ENCODE measurements at places on chromosomes 2 and 18. TPM values are rescaled to one million over a fixed set of nuclear protein-coding genes. Genes with fewer than 3 reads are reported as not detected.

GRCh38 chr2:54801352-54801751 lies 77.9 kb downstream of the EML6 start:
- DNase-seq, result no peak

DNA sequence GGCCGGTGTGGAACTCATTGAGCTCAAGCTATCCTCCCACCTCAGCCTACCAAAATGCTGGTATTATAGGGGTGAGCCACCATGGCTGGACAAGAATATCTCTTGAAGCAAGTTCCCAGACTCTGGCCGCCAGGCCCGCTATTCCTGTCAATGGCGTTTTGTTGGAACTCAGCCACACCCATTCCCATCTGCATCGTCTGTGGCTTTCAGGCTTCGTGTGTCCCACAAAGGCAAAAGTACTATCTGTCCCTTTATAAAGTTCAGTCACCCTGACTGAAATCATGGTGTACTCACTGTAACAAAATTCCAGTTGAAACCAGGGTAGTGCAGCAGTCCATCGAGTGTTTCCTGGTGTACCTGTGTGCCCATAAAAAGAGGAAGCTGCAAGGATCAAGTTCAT lies 96.7 kb downstream of the SH3BP4 start:
- DNase-seq, result peak; percentile 64

DNA sequence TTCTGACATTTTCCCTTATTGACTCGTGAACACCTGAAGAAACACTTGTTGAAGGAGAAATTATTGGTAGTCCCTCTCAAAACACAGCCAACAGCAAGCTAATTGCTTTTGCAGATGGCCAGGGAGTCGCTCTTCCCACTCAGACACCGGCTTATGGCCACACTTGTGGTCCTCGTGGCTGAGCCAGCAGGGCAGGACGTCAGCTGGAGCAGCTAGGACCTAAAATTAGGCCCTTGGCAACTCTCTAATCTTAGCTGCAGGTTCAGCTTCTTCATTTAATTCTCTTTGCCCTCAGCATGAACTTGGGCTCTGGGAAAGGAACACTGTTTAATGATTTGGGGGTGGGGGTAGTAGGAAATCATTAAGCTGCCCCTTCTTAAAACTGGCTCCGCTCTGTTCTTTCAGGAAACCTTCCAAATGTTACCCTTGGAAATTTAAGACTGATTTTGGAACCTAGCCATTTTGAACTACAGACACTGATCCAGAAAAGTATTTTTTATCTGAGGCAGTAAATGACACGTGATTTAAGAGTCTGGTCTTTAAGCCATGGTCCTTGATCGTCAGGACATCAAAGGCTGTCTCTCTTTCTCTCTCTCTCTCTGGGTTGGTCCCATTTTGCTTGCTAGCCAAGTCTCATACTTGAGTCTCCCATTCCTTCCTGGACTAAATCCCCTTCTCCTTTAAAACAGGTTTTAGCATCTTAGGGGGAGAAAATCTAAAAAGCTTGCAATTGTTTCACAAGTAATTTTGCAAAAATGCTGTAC lies 77.5 kb downstream of the CDK15 start:
- DNase-seq, result no peak

Gene OSBPL1A
- 11.8 TPM for total RNA-seq

DNA sequence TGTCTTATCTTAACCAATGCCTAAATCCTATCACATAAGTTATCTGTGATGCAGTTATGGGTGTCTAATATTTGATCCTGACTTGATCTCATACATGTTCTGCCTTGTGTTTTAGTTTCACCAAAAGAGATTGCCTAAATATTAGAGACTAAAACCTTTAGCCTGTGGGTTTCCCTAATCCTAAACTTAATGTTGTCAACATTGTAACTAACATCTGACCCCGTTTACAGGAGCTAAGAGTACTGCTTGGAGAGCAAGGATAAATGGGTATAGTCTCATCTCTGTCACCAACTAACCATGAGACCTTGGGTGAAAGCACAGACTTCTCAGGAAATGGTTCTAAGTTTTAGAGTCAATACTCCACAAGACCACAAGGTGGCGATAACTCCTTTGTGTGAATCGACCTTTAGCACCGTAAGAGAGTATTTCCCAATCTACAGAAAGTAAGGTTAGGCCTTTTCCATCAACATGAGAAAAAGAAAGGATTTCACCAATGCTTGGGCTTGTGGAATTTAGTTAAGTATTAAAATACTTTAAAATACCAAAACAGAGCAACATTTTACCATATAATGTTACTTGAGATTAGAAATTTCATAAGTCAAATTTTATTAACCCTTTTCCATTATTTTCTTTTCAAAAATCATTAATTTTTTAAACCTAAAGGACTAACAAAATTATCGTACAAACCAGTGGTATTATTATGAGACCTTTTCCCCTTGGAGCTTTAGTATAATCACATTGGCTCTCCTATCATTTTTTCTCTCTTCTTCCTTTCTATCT lies 60.5 kb downstream of the G6PC2 start:
- DNase-seq, result no peak

DNA sequence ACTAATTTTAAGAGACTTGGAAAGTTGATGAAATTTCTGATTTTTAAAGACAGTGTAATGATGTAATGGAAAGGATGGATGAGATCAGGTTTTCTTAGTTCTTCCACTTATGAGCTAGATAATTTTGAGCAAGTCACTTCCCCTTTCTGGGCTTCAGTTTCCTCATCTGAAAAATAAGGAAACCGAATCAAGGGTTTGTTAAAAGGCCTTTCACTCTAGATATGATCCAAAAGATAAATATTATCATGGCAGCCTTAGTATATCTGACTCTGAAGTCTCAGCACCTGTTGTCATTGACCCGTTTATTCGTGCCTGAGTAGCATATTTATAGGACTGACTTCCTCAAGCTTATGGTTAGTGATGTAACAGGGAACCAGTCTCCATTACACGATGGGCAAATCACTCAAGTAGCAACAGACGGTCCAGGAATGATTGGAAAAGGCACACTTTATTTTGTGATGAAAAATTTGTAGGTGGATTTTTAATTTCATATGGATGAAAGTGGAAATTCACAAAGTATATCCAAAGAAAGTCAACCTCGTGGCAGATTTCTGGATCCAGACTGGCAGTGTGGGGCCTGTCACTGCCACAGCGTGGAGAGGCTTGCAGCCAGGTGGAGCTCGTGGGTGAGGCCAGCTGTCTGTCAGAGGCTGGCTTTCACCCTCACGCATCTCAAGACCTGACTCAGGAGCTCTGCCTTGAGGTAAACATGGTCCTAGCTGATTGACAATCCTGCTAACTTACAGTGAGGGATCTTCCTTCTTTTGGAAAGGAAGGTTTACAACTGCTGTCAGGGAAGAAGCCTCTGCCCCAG lies 137.9 kb upstream of the CXCR4 start:
- no peak for DNase-seq

DNA sequence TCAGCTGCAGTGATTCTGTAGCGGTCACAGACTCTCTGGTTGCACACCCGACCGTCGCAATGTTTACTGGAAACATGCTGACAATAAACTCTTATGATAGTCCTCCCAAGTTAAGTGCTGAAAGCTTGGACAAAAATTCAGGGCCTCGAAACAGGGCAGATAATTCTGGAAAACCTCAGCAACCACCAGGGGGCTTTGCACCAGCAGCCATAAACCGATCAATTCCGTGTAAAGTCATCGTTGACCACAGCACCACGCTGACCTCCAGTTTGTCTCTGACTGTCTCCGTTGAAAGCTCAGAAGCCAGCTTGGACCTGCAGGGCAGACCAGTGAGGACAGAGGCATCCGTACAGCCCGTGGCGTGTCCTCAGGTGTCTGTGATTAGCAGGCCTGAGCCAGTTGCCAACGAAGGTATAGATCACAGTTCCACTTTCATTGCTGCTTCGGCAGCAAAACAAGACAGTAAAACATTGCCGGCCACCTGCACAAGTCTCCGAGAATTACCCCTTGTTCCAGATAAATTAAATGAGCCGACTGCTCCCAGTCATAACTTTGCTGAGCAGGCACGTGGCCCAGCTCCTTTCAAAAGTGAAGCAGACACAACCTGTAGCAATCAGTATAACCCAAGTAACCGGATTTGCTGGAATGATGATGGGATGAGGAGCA lies 166.1 kb downstream of the ASXL3 start:
- DNase-seq, result no peak

GRCh38 chr18:54906331-54907185 lies 52.7 kb downstream of the CCDC68 start:
- no peak for DNase-seq

Gene OTOS
- total RNA-seq, result not detected

DNA sequence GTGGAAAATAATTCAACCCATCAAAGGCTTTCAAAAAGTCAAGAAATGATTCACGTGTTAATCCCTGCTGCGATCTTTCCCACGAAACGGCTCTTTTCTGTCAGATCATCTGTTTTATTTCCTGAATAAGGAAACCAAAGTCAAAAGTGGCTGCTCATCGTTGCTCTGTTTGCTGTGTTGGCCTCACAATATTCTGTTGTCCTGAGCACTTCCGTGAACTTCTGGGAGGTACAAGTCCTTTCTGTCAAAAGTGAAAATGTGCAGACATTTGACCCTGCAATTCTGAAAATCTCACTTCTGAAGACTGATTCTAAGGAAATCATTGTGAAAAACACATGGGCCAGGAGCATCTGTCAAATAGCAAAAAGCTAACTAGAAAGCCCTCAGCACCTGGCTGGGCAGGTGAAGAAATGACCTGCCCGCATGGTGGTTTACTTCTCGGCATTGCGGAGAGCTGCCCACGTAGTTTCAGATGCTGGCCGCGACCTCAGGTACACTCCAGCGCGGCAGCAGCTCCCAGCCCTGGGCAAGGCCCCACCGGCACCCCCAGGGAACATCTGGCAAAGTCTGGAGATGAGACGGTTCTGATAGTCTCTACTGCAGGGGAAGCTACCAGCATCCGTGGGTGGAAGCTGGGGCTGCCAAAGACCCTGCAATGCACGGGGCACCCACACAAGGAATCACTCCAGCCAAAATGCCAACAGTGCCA lies 31.9 kb upstream of the GPC1 start:
- DNase-seq, result no peak

- no peak for DNase-seq
Measured at GRCh38 chr18:52402814-52403213, 62.8 kb downstream of the DCC start.

GRCh38 chr18:56709463-56709862 lies 58.3 kb downstream of the WDR7 start:
- DNase-seq, result no peak

- peak; percentile 59 for DNase-seq
Measured at GRCh38 chr2:43898134-43898837, 59.5 kb downstream of the ABCG8 start.

DNA sequence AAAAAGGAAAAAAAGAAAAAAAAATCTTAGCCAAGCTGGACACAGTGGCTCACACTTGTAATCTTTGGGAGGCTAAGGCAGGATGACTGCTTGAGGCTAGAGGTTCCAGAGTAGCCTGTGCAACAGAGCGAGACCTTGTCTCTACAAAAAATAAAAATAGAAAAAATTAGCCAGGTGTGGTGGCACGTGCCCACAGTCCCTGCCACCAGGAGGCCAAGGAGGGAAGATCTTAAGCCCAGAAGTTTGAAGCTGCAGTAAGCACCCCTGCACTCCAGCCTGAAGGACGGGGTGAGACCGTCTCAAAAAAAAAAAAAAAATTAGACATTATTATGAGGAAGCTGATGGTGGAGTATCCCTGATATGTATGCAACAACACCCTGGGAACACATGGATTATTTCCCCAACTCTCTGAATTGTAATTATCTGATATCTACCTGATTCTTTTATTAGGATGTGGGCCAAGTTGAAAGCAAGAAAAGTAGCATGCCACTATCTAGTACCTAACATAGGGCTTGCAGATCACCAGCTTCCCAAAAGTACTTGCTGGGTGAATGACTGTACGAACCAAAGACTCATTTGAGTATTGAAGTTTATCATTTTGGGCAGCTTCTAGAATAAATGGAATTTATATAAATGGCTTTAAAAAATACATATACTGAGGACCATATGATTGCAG lies 140.9 kb downstream of the TCF4 start:
- DNase-seq, result no peak

DNA sequence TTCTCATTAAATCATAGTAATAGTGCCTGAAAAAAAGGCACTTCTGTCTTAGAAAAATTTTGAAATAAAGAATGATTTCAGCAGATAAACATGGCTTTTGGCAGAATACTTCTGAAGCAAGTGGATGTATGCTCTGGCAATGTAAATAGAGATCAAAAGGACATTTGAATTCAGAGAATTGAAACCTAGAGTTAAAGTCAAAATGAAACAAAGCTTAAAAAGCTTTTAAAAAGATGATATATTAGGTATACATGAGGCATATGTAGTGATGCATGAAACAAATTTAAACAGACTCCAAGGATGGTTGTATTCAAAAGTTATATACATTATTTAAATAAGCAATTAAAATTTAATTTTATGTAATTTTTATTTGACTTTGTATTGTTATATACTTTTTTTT lies 1344.5 kb upstream of the TMEFF2 start:
- DNase-seq, result no peak

DNA sequence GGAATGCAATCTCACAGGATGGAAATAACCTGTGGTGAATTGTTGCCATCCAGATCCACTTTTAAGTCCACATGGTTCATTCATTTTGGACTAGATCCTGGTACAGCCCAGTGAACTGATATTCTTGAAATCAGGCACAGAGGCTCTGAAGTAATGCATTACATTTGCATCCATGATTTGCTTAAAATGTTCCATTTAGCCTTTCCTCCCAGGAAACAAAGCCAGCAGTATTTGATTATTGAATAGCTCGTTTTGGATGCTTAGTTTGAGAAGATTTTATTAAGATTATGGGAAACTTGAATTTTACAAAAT lies 995.8 kb upstream of the CDH2 start:
- no peak for DNase-seq

- DNase-seq, result no peak
Measured at GRCh38 chr2:46778511-46778910, 137.1 kb downstream of the MCFD2 start.

- DNase-seq, result no peak
Measured at GRCh38 chr18:69978732-69979715, 31.4 kb upstream of the CD226 start.

Gene SPRED2
- 14.6 TPM for total RNA-seq

DNA sequence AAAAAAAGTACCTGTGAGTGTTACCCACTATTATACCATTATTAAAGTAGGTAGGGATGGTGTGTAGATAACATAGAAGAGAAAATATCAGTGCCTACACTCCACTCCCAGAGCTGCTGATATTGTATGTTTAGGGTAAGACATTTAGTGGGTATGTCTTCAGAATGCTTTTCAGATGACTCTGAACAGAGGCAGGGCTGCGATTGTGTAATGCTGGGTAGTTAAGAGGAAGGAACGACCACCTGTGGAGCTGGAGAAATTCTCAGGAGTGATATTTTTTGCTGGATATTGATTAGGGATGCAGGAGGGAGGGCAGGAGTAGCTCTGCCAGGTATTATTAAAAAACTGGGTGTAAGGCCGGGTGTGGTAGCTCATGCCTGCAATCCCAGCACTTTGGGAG lies 2.8 kb downstream of the CNOT11 start:
- DNase-seq, result no peak

Gene CNTNAP5
- 0.43 TPM for total RNA-seq

DNA sequence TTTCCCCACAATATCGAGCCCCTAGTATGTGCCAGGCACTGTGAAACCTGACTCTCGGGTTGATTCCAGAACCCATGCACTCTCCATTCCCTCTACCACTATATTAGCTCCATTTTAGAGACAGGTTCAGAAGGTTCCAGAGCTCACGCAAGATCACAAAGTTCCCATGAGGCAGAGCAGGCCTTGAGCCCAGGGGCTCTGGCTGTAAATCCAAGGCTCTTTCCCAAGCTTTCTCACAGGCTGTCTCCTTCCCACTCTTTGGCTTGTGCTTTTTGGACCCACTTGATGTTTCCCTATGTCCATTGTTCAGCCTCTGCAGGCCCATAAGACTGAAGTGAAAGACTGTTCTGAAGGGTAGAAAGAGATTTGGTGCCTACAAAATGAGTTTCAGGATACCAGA lies 15.7 kb downstream of the KIAA2012 start:
- DNase-seq, result no peak

Gene APOB
- total RNA-seq, result 0.03 TPM

Gene GFPT1
- 57.2 TPM for total RNA-seq

Data from pancreas (tissue), 10 donors.